ENCODE measurements at places on chromosomes 3 and 15.

GRCh38 chr3:186909078-186909853 is 21.1 kb upstream of the ST6GAL1 start:
- no peak for DNase-seq

- DNase-seq, result no peak
These were observed 15.3 kb downstream of the USP3 start for GRCh38 chr15:63519548-63520178.

GRCh38 chr3:12741209-12741608 is 17.9 kb downstream of the TMEM40 start:
- DNase-seq, result no peak

DNA sequence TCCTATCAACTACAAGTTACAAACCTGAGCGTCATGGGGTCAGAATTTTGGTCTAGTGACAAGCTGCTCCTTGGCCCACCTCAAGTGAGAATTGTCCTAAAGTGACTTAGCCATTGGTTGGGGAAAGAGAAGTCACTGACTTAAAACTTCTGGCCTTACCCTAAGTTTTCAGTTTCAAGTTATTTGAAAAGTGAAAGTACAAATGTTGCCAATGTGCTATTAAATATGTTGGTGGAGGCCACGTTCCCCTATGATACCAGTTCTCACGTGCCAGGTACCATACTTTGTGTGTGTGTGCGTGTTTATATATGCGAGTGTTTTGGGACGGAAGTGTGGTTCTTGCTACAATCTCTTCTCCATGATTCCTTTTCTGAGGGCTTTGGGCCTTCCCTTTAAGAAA is 22.6 kb upstream of the RASGRP1 start:
- no peak for DNase-seq

DNA sequence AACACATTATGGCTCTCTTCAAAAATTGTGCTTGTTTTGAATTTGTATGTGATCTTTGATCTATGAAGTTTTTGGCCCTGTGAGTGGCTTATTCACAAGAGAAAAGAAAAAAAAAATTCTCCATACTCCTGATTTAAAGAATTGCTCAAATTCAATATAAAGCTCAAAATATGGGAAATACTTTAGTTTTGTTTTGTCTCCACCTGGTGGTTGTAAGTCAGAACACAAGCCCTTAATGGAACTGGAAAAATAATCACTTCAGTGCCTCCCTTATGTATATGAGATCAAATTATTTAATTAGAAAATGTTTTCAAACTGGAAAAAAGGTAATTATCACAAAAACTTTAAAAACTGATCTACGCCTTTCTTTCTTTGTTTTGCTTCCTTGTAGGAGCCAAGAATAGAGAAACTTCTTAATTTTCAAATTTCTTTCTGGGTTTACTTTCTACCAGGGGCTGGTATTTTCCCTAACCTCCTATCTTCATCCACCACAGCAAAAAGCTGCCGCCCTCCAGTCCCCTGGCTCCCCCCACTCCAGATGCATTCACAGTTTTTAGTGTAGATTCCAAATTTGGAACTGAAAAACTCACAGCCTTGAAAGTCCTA is 50.6 kb downstream of the SERP1 start:
- peak; percentile 47 for DNase-seq

DNA sequence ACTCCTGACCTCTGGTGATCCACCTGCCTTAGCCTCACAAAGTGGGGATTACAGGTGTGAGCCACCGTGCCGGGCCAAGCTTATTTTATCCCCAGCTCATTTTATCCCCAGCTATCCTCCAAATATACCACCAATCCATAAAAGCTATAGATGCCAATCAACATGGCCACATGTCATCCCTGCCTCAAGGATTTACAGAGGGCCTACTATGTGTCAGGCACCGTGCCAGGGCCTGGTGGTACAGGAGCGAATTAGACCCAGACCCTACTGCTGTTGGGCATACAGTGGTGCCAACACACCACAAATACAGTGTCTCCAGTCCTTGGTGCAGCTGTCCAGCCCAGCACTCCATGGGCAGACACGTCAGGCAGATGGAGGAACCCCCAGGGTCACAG is 73.4 kb downstream of the SCN5A start:
- no peak for DNase-seq
